ENCODE measurements at places on chromosomes 7 and 10. TPM values are rescaled to one million over a fixed set of nuclear protein-coding genes. Genes with fewer than 3 reads are reported as not detected.

CPA2 gene
- total RNA-seq = not detected

RAB18 gene
- 35.7 TPM for total RNA-seq

SUN3 gene
- total RNA-seq = not detected

SSC4D gene
- 0.37 TPM for total RNA-seq

STAG3 gene
- total RNA-seq = 0.92 TPM

FOXP2 gene
- 3.5 TPM for total RNA-seq

FEZF1 gene
- total RNA-seq = not detected

ZDHHC4 gene
- total RNA-seq = 22.8 TPM

FGFBP3 gene
- 1.5 TPM for total RNA-seq

CDC14C gene
- total RNA-seq = not detected

CCDC201 gene
- total RNA-seq = not detected

UCN3 gene
- 0.37 TPM for total RNA-seq

CROT gene
- total RNA-seq = 2.9 TPM

PAXIP1 gene
- total RNA-seq = 4.1 TPM

NPFFR1 gene
- total RNA-seq = not detected

BICC1 gene
- total RNA-seq = 6.2 TPM

CAV1 gene
- total RNA-seq = 719 TPM

GJC3 gene
- total RNA-seq = not detected
